NCI-H460 (cell line): ENCODE measurements at places on chromosomes 1 and 21.

GRCh38 chr1:7579016-7579415 lies 192.1 kb upstream of the VAMP3 start:
- DNase-seq: no peak

GRCh38 chr1:167250482-167250881 lies 29.8 kb downstream of the POU2F1 start:
- no peak for DNase-seq

DNA sequence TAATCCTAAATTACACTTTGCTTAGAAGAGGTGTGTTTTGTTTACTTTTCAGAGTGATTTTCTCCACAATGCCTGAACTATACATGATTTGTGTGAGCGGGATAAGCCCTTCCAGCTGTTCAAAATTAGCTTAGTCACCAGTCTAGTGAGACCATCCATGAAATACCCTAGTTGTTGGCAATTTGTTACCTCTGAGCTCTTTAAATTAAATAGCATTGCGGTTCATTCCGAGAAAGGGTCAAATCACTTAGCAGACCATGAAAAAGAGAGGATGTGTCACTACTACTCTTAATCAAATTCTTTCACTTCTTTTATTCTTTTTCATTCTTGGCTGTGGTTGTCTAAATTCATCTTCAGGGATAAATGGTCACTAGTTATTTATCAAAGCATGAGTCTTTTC lies 11.9 kb upstream of the VAV3 start:
- DNase-seq: no peak

DNA sequence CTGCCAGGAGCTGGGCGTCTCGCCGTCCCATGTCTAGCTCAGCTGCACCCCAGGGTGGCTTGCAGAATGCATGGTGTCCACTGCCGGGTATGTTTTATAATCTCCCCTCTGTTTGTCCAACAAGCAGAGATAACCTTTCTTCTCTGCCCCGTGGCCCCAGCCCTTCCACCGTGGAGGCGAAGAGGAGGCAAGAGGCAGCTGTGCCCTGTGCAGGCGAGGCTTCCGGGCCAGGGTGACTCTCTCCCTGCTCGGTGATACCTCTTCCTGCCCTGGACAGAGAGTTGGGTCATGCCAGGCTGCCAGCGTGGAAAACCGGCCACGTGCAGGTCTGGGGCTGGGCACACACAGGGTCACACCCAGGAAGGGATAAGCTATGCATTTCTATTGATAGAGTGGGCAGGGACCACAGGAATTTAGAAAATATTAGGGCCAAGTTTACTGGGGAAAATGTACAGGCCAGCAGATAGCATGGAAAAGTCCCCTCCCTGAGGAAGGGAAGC lies at the start of gene TFF2:
Gene TFF2 (minus strand): TSS at position 68 of the 500 bp plus-strand sequence. CDS start 37 bp downstream, at position 31.
- no peak for DNase-seq

DNA sequence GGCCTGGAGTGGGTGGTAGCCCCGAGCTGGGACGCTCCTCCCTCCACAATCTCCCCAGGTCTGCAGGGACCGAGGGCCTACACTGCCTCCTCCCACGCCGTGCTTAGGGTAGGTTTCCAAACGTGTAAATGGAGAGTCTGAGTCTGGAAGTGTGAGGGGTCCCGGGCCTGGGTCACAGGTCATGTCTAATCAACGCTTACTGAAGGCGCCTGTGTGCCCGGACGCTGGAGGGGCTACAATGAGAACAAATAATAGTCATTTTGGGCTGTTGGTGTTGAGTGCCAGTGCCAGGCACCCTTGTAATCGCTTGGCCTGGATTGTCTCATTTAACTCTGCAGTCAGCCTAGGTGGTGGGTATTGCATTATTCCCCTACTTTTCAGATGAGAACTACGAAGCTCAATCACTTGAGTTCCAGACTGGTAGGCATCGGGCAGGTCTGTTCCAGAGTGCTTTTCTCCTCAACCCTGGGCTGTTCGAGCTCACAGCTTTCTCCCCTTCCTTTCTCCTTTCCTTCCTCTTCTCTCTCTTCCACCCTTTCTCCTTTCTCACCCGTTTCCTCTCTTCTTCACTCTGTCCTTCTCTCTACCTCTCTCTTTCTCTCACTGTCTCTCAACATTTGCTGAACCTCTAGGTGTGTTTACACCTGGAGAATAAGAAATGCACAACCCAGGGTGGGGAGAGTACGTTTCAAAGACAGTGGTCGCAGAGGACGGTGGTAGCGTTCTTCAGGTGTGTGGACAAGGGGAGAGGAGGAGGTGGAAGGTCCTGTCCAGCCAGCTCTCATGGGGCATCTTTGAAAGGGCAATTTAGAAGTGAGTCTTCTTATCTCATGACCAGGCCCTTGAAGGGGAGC lies 883 bp downstream of the SLC66A1 start:
- DNase-seq: no peak

GRCh38 chr21:45923146-45923545 lies 58.4 kb upstream of the COL6A1 start:
- DNase-seq: no peak

DNA sequence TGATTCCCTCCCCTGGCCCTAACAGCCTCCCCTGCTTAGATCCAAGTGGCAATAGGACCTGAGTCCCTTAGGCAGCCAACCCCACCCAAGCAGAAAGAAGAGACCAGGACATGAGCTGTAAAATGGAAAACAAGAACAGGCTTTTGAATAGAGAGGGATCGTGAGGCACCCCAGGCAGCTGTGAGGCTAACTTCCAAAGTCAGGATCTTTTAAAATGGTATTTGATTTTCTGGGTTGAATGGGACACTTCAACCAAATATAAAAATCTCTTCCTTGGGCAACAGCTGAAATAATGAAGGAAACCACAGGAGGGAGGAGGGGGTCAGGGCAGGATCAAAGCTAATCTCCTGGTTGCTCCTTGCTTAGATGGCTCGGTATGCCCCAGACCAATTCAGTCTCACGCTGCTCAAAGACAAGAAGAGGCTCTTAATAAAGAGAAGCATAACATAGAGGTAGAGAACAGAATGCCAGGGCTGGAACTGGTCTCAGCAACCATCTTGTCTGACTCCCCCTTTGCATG lies 28.6 kb upstream of the AVPR1B start:
- no peak for DNase-seq

GRCh38 chr1:198175423-198176170 lies 18.8 kb downstream of the NEK7 start:
- DNase-seq: no peak

- no peak for DNase-seq
These were observed 51.9 kb upstream of the PRRC2C start for GRCh38 chr1:171433451-171433850.

- DNase-seq: no peak
These were observed 1.5 kb upstream of the FCRLA start for GRCh38 chr1:161705537-161705936.

DNA sequence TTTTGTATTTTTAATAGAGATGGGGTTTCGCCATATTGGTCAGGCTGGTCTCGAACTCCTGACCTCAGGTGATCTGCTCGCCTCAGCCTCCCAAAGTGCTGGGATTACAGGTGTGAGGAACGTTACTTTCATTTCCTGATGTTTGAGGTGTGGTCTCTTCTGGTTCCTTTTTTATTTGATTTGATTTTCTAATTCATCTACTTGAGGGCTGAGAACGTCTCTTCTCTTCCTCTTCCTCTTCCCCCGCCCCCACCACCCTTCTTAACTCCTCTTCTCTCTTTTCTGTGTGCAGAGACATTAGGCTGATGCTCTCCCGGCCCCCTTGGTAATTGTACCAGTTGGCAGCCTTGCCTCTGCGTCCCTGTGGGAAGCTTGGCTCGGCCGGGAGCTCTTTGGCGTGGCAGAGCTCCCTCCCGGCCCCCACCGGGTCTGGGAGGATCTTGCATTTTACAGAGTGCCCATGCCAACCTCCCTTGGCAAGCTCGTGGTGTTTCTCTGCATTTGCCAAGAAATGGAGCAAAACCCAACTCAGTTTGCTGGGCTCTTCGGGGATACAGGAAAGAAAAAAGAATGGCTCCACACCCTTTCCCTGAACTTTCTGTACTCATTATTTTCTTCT lies 19.9 kb downstream of the CRYAA start:
- DNase-seq: no peak

DNA sequence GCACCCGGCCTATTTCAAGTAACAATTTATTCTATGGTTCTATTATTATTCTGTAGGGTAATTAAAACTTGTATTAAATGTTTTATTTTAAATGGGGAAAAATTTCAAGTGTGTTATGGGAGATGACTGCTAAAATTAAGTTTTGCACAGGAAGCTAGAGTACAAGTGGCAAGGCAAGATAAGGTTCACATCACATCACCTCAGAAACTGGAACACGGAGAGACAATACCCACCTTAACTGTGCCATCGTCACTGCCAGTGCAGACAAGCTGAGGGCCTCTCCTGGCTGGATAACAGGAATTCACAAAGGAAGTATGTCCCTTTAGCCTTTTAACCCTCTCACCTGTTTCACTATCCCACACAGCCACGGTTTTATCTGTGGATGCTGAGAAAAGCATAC lies 7.6 kb downstream of the SNRNP40 start:
- DNase-seq: no peak

- peak; percentile 12 for DNase-seq
These were observed 22.9 kb downstream of the S1PR1 start for GRCh38 chr1:101259744-101260148.

DNA sequence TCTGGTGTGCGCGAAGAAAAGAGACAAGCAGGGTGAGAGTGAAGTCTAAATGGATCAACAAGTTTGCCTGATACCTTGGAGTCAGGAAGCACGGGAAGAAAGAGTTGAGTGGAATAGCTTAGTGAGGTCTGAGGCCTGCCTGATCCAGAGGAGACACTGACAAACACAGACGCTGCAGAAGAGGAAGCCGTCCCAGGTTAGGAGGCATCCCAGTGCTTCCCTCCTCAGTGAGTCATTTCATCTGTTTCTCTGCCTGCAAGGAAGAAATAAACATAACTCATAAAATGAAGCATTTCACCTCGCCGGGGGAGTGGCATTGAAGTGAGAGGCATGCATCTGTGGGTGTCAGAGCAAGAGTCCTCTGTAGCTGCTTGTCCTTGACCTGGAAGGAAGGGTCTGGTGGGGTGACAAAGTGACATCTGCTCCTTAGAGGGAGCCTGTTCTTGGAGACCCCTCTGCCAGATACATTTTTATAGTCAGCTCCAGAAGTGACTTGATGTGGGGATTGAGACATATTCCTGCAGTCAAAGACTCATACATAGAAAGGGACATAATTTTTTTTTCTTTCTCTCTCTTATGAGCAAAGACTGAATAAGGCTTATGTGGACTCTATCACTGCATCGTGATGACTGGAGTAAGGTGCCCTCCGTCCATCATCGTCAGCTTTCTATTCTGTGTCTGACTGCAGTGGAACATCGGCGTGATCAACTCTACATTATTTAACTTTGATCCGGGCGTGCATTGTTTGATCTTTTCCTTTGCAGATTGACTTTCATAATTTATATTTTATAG lies 256.7 kb downstream of the KIF26B start:
- no peak for DNase-seq

DNA sequence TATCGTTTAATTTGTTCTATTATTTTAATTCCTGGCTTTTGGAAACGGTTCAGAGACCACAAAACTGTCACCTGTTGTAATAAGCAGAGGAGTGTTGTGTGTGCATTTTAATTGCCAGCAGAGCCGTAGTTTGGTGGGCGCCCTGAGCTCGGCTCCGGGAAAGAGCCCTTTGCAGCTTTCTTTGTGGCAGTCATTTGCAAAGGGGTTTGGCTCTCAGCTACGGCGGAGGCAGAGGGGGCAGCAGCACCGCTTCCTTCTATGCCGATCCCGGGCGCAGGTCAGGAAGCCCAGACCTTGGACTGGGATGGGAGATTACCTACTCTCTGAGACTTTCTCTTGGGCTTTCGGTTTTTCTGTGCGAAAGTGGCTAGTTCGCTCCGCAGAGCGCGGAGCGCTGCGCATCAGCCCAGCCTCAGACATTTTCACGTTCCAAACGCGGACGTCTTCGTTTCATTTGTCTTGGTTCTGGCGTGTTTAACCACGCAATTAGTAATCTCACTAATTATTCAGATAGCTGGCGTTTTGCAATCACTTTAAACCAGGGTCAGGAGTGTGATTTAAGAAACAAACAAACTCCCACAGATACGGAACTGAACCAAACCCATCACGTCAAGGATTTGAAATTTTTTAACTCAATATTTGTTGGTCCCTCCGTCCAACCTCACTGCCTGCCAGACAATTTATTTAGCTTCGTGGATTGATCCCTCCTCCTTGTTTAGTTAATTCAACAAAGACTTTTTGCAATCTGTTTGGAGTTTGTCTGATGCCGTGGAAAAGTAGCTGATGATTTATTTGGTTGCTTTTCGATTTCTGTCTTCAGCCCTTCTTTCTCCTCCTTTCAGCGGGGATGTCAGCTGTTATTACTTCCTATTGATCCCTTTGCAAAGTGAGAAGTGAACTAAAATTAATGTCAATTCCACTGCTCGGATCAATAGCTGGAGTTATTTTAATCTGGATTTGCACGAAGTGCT lies 3.9 kb downstream of the RNF220 start:
- no peak for DNase-seq

DNA sequence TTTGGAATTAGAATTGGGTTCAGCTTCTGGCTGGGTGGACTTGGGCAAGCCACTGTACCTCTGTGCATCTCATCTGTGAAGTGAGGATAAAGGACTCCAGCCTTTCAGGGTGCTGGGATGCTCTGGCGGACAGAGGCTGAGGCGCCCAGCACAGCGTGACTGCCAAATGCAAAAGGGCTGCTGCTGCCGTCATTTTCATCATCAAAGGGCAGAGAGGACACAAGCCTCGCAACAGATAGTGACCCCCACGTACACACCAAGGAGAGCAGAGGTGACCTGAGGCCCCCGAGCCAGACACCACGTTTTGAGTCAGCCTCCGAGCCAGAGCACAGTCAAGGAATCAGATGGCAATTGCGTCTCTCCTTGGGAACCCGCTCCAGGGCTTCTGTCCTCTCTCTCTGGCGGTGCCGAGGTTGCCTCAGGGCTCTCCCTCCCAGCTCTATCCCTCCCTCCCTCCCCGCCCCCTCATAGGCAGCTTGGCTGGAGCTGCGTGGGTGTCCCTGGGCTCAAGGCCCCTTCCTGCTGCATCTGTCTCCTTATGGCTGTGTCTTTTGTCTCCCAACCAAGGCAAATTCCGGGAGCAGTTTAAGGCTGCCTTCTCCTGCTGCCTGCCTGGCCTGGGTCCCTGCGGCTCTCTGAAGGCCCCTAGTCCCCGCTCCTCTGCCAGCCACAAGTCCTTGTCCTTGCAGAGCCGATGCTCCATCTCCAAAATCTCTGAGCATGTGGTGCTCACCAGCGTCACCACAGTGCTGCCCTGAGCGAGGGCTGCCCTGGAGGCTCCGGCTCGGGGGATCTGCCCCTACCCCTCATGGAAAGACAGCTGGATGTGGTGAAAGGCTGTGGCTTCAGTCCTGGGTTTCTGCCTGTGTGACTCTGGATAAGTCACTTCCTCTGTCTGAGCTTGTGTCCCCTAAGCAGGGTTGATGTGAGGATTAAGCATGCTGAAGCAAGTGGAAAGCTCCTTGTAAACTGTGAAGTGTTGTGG lies 9.0 kb downstream of the HCRTR1 start:
- DNase-seq: no peak

- no peak for DNase-seq
These were observed 28.9 kb downstream of the LEPR start for GRCh38 chr1:65449214-65449823.

GRCh38 chr21:42117967-42118780 lies 47.1 kb downstream of the UMODL1 start:
- DNase-seq: no peak

- DNase-seq: no peak
These were observed 51.4 kb upstream of the SIM2 start for GRCh38 chr21:36647279-36648093.
